ENCODE measurements at places on chromosomes 1 and 21. TPM values are rescaled to one million over a fixed set of nuclear protein-coding genes. Genes with fewer than 3 reads are reported as not detected.

SPATA45 gene
- total RNA-seq = not detected

GABPA gene
- total RNA-seq = 27.8 TPM

CYB5RL gene
- total RNA-seq = 8.8 TPM

HAO2 gene
- not detected for total RNA-seq

DNA sequence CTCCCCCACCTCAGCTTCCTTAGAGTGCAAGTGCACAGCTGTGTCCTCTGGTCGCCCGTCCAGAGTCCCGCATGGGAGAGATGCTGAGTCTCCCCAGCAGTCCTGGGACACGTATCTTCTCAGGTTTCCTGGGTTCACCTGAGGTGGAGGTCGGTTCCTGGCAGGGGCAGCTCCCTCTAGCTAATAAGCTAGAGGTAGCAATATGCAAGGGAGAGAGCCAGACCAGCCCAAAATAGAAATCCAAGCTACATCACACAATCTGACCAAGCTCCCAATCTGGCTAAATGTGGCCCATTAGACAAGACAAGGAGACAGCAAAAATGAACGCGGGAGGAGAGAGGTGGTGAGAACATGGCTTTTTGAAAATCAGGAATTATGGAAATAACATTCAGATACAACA, 30.9 kb upstream of the CADM3 start:
- DNase-seq = no peak

DNA sequence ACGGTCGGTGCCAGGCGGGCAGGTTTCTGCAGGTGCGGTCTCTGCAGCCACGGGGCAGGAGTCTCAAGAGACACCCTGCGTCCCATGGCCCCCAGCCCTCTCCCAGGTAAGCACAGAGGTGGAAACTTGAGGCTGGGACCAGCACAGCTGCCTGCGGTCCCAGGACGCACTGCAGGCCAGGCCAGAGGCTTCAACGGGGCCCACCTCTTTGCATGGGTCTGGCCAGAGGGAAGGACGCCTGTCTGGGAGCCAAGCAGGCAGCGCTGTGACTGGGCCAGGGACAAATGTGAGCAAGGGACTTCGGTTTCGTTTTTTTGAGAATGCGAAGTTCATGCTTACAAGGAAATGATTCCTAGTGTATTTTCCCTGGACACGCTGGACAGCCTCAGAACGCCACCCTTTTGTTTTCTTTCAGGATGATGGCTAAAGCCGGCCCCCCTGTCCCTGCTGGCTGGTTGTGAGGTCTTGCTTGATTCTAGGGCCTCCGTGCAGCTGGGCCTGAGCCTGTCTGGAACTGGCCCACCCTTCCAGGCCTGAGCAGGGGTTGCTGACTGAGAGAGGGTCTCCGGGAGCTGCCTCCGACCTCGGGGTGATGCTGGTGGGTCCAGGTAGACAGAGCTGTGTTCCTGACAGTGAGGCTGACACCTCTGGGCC, 38.3 kb downstream of the MORN1 start:
- peak; percentile 48 for DNase-seq

GRCh38 chr1:246373828-246374569, 133.1 kb downstream of the SMYD3 start:
- DNase-seq = no peak

DNA sequence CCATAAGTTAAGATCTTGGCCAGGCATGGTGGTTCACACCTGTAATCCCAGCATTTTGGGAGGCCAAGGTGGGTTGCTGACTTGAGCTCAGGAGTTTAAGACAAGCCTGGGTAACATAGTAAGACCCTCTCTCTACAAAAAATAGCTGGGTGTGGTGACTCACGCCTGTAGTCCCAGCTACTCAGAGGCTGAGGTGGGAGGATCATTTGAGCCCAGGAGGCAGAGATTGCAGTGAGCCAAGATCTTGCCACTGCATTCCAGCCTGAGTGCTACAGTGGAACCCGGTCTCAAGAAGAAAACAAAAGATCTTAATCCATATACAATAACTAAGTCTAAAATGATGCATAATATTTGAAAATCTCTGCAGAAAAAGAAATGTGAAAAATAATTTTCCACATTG, 165.5 kb upstream of the NR5A2 start:
- no peak for DNase-seq

DNA sequence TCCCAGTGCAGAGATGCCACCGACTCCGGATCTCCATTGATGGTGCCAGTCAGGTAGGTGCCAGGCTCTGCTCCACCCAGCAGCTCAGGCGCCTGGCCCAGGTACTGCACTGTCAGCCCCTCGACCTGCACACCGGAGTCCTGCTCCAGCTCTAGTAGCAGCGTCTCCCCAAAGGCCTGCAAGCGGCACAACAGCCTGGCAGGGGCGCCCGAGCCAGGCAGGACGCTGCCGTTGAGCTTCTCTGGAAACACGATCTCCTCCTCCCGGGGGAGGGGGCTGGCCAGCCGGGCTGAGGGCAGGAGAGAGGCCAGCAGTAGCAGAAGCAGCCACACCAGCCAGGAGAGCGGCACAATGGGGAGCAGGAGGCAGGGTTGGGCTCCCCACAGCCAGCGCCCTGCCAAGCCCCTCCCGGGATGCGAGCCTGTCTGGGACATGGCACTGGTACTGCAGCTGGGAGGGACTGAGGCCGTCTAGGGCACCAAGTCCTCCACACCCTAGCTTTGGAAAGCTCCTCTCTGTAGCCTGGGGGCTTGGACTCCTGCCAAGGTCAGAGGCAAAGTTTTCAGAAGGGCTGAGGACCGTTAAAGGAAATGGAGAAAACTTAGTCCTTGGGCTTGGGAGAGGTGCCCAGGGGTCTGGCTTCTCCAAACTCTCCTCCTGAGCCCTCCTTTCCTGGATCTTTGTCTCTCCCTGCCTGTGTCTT, 509 bp downstream of the ADAMTS4 start:
- no peak for DNase-seq

DNA sequence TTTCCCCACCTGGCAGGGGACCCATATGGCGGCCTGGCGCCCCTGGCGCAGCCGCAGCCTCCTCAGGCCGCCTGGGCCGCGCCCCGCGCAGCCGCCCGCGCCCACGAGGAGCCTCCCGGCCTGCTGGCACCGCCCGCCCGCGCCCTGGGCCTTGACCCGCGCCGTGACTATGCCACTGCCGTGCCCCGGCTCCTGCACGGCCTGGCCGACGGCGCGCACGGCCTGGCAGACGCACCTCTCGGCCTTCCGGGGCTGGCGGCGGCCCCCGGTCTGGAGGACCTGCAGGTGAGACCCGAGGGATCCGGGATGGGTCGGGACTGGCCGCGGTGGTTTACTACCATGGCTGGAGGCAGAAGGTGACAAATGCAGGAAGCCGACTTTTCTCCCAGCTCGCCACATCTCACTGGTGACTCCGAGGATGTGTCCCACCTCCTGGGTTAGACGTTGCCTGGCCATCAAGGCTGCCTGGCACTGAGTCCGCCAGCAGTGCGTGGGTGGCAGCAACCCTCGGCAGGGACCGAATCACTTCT, 1.1 kb downstream of the TFAP2E start:
- DNase-seq = peak; percentile 61

All from upper lobe of right lung (tissue), 1 donor.